ENCODE measurements at places on chromosomes 2 and 18.

DNA sequence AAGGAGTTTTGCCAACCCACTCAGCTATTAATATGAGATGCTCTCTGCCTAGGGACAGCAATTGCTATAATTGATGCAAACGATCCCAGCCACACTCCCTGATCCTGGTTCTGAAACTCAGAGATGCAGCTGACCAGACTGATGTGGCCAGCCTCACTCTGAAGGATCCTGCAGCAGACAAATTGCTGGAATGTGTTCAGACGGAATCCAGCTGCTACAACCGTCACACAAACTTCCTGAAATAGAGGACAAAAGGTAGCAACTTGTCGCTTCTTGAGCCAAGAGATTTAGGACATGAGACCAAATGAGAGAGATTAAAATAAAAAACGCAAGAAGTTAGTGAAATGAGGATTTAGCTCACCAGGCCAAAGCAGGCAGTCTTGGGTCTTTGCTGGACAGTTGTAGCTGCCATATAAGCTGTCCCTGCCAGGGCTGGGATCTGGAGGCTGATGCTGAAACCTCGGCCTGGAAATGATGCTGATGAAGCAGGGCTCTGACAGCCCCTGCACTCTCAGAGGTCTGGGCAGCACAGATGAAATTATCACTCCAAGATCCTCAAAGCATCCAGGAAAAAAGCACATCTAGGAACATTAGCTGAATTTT lies 8.3 kb upstream of the YWHAQ start:
- DNase-seq: no peak

DNA sequence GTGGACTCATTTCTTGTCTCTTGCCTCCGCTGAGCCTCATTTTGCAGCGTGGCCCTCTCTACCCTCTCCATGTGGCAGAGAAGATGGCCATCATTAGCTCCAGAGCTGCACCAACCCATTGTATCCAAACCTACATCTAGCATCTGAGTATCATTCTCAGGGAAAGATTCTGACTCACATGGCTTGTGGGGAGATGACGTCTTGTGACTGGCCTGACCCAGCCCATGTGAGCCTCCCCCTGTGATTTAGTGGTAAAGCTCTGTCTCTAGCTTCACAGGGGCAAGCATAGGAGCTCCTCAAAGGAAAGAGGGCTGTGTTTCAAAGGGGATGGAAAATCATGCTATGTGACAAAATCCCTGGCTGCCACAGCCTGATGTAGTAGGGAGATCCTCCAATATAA lies 87.4 kb upstream of the RBMS1 start:
- no peak for DNase-seq

DNA sequence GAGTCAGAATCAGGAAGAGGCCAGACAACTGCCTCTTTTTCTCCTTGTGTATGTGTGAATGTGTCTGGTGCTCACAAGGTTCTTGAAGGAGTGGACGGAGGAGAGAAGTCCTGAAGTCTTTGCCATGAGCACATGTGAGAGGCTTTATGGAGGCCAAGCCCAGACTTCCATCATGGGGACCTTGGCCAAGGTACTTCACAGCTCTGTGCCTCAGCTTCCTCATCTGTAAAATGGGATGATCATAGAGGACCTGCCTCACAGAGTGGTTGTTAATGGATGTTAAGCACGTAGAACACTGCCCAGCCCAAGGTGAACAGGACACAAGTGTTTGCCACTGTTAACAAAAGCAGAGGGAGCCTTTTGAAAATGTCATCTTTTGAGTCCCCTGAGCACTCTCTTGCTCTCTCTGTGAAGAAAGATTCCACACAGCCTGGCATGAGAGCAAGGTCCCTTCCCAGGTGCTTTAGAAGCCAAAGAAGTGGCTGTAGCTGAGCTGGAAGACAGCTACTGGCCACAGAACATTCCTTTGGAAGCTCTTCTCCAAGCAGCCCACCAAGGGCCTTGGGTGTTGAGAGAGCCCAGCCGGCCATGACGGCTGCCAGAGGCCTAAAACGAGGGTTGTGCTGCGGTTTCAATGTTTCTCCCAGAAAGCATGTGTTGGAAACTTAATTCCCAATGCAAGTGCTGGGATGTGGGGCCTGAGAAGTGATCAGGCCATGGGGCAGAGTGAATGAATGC lies 41.8 kb upstream of the ASPRV1 start:
- no peak for DNase-seq

DNA sequence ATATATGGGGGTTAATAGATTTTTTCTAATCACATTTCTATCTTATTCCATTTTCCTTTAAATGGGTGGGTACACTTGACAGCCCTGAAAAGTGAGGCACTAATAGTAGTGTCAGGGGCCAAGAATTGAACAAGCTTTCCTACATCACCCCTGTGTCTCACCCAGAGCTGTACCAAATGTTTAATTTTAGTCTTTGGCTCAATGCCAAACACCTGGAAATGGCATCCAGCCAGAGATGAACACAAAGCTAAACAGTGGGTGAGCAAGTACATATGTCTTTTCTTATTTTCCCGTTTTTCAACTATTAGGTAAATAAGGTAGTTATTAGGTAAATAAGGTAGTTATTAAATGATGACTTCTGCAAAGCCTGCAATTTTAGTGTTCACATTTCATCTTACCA lies 276.3 kb upstream of the ERBB4 start:
- DNase-seq: no peak

DNA sequence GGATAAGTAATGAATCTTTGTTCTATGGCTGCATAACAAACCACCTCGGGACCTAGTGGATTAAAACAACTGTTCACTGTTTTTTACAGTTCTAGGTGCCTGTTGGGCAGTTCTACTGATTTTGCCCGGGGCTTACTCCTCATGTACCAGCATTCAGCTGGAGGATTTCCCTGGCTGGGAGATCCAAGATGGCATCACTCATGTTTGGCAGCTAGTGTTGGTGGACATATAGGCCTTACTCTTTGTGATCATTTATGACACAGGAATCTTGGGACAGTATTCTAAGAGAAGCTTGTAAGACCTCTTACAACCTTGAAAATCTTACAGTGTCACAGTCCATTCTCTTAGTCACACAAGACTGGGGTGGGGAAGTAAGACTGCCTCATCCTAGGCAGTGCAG lies 4.6 kb downstream of the MARCHF7 start:
- no peak for DNase-seq

- no peak for DNase-seq
Observed at GRCh38 chr18:49183921-49184320, 233.2 kb upstream of the SMAD7 start.

DNA sequence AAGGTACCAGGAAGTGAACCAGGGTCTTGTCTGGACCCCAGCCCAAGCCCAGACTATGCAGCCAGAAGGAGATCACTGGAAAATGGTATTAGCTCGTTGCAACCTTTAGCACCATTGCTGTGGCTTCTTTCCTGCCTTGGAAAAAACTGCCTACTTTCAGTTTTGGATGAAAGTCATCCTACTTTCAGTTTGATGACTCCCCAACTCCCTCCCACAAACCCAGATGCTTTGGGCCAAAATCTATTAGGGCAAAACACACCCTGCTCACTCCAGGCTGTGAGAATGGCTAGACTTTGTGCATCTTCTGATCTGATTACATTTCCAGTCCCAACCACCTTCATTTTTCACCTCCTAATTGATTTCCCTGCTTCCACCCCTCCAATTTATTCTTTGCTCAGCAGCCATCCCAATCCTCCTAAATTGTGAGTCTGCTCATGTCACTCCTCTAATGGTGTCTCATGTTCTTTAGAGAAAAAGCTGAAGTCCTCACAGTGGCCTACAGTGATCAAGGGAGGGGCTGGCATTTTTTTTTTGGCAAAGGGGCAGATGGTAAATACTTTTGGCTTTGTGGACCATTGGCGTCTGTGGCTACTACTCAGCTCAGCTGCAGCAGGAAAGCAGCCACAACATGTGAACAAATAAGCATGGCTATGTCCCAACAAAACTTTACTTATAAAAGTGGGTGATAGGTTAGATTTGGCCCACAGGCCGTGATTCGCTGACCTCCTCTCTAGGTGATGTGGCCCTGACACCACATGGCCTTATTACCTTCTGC lies 368.7 kb downstream of the SLC4A3 start:
- DNase-seq: no peak

- peak; percentile 76 for DNase-seq
Observed at GRCh38 chr2:219664944-219665343, 37.5 kb downstream of the SLC4A3 start.

GRCh38 chr2:98479959-98480524 lies 35.4 kb downstream of the INPP4A start:
- peak; percentile 66 for DNase-seq

- DNase-seq: no peak
Observed at GRCh38 chr2:68716604-68717304, 17.9 kb upstream of the ARHGAP25 start.

- DNase-seq: no peak
Observed at GRCh38 chr2:135817951-135818350, 19.0 kb downstream of the LCT start.

DNA sequence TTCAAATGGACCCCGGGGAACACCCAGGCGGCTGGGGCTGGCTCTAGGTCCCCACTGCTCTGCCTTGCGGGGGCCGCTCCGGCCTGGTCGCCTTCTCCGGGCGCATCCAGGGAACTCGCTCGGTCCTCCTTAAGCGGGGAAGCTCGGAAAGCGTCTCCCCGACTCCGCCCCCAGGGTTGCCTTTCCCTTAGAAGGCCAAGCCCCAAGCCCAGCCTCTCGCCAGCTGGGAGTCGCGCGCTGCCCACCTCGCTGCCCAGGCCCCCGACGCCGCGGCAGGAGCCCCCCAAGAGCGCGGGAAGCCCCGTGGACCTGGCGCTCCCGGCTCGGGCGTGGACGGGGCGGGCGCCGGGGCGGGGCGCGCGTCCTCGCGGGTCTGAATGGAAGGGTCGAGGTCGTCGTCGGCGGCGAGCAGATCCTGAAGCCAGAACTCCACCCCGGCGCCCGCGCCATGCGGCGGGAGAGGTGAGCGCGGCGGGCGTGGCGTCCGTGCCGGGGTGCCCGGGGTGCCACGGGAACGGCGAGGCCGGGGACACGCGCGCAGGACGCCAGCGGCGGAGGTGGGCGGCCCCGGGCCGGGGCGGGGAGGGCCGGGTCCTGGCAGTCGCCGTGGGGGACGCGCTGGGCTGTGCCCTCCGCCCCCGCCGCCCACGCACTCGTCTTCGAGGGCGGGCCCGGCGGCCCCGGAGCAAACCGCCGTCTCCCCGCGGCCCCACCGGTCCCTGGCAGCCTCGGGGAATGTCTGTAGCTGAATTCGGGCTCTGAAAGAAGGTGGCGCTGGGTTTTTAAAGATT lies at the start of gene BOK:
Gene BOK (plus strand): TSS at position 214 of the 791 bp plus-strand sequence. CDS start 739 bp downstream, outside the sequence.
- no peak for DNase-seq

DNA sequence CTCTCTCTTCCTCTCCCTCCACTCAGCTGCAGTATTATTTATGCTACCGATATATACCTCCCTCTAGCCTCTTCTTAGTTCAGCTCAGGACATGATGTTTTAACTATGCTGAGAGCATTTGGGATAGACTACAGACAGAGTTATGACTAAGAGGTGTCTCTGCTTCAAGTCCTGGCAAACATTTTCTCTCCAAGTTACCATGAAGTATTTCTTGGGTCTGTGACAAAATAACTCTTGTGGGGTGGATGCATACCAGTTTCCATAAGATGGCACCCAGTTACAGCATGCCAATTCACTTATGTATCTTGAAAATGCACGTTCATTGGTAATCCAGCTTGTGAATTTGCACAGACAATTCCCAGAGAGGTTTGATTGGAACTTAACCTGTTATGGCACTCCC lies 737.6 kb downstream of the SLC4A3 start:
- DNase-seq: peak; percentile 22

DNA sequence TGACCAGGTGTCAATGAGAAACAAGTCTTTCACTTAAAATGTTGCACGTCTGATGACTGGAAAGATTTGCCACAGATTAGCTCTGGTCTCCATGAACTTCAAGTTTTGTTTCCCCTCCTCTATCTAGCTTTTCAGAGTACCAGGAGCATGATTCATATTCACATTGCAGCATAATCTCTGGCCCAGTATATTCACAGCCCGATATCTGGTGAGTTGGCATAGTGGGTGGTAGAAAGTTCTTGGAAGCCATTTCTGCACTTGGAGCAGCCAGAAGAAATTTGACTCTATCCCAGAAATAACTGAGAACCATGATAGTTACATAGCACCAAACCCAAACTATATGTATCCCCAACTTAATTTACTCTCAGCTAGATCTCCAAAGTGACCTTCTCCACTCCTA lies 503.9 kb downstream of the PID1 start:
- DNase-seq: peak; percentile 58

DNA sequence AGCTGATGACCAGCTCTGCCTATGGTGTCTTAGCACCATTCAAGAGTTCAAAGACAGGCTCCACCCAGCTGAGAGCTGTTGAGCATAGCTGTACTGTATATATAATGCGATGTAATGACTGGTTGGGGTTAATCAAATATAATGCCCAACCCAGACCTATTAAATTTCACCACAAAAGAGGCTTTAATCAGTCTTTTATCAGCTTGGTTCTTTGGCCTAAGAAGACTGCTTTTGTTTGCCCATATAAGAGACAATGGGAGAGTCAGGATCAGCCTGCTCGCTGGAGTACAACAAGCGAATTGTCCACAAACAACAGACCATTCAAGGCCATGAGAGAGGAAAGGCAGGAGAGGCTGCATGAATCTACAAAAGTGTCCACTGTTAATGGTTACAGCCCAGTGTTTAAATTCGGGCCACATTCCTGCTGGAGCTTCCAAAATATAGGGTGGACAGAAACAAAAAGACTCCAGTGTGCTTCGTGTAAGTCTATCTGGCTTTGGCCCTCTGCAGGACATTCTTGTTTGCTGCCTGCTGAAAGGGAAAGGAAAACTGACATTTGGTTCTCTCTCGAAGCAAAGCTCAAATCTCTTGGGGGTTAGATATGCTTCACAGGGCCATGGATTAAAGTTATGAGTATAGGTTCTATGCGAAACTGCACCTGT lies 299.0 kb upstream of the FBXO11 start:
- DNase-seq: no peak

GRCh38 chr2:221388891-221389290 lies 183.2 kb downstream of the EPHA4 start:
- no peak for DNase-seq

GRCh38 chr2:158346032-158346431 lies 110.5 kb downstream of the CCDC148 start:
- DNase-seq: no peak

DNA sequence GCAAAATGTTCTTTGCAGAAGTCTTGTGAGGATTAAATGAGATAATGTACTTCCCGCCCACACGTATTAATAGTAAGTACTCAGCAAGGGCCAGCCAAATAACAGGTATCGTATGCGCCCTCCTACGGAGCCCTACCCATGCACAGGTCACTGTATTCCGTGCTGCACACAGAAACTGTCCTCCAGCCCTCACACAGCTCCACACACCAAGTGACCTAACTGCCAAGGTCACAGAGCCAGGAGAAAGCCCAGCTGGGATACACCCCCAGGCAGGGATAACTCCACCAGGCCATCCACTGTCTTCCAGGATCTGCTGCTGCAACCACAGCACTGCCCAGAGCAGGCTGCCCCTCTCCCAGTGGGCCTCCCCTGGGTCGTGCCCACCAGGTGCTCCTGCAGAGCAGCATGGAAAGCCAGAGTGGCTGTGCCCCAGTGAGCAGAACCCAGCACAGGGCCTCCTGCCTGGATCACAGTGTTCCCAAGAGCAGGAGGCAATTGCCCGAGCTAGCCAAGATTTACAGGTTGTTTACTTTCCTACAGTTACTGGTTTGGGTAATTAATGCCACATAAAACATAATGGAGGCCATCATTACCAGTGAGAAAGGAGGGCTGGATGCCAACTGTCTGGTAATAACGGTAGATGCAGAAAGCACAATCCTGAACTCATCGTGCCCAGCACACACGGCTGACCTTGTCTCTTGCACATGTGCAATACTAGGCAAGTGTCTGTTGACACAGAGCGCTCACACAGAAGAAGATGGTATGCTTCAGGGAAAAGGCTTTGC lies 24.4 kb downstream of the TFCP2L1 start:
- DNase-seq: no peak

- no peak for DNase-seq
Observed at GRCh38 chr2:25098056-25098455, 56.2 kb downstream of the EFR3B start.
